ENCODE measurements at places on chromosomes 2 and 18. TPM values are rescaled to one million over a fixed set of nuclear protein-coding genes. Genes with fewer than 3 reads are reported as not detected.

C2orf15 gene
- 10.6 TPM for polyA plus RNA-seq

TSPYL6 gene
- polyA plus RNA-seq = 0.13 TPM

AKAIN1 gene
- polyA plus RNA-seq = not detected

LOXL3 gene
- polyA plus RNA-seq = 11.1 TPM

SKA1 gene
- polyA plus RNA-seq = 5.8 TPM

DNA sequence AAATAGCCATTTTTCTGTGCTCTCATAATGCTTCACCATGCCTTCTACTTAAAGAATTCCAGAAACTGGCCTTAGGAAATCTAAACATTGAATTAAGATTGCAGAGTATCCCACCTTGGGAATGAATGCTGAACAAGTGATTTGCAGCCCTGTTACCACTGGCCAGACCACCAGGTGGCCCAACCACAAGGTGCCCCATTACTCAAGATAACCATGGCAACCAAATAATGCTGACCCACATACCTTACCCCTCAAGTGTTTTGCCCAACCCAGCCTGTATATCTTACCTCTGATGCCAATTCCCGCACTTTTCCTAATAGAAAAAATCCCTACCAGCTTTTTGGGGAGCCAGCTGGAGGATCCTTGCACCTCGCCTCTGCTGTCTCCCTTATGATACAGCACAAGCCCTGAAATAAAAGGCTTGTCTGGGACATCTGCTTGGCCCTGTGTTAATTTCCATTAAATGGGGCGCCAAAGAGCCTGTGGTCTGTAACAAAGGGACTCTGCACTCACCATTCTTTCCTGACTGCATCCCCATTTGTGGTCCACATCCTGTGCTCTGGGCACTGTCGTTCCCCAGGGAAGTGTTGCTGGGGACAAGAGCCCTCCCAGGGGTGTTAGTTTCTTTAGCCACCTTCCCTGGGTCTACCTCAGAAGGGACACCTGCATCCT lies 17.3 kb upstream of the KCNF1 start:
- no peak for DNase-seq

DNA sequence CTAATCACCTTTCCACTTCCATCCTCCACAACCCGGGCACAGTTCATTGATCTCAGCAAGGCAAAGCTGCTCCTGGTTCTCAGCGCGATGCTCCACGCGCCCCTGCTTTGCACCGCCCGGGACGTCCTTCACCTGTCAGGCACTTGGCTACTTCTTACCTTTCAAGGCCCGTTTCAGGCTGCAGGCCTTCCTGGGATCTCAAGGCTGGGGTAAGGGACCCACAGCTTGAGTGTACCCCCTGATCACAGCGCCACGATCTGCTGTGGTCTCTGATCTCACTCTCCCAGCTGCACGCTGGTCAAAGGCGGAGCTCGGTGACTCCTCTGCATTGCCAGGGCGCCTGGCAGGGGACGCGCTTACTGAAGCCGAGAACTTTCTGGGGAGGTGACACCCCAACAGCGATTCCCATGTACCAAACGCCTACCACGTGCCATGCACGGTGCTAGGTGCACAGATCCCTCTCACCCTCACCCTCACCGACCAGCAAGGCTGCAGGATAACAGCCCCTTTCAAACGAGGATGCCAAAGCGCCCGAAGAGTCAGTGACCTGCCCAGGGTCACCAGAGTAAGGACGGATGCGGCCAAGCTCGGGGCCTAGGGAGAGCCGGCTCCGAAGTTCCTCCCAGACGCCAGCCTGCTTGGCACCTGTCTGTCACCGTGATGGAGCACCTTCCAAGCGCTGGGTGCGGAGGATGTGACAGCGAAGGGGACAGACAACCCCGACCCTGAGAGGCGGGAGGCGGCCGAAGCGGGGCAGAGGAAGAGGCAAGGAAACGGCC lies 818 bp downstream of the ITGB1BP1 start:
- no peak for DNase-seq

DNA sequence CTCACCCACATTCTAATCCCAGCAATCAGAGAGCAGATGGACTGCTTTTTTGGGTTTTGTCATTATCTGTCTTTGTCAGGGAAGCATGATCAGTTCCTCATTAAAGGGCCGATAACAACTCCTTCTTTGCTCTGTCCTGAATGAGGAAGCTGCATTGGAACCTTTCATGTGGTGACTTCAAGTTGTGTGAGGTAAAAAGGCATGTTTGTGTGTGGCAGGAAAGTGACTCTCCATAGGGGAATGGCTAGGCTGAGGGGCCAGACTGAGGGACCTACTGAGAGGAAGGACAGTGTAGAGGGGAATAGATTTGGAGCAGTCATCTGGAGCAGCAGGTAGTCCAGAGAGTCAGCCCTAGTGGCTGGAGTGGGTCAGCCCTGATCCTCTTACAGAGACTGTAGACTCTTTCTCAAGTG lies 23.6 kb upstream of the LRRTM1 start:
- DNase-seq = no peak

DNA sequence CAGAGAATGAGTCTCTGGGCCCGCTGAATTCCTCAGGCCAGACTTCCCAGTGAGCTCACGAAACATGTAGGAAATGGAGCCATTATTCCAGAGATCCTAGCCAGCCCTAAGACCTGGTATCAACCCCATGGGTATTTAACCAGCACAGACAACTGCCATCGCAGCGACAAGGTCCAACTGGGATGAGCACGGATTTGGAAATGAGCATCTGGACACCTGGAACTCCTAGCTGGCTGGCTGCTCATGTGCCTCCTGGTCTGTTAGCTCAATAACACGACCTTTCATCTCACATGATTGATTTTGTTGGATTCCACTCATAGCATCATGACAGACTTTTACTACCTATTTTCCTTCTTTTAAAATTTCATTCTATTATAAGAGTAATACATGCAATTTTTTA lies 51.0 kb downstream of the POU3F3 start:
- DNase-seq = no peak

- no peak for DNase-seq
These were observed 26.0 kb downstream of the CROCC2 start for GRCh38 chr2:240932001-240932723.

DNA sequence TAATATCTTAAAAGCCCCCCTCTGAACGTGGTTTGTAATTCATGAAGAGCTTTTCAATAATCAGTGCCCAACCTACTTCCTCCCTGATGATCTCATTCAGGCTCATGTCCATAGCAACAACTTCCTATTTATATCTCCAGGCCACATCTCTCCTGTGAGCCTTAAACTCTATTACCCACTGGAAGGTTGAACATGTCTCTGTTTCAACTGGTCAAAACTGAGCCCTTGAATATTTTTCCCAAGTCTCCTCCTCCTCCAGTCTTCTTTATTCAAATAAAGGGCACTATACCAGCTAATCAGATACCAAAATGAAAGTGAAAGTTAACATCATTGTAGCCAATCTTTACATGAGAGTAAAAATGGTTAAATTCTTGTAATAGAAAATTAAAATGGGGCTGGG lies 63.7 kb upstream of the ITGA4 start:
- DNase-seq = no peak

DNA sequence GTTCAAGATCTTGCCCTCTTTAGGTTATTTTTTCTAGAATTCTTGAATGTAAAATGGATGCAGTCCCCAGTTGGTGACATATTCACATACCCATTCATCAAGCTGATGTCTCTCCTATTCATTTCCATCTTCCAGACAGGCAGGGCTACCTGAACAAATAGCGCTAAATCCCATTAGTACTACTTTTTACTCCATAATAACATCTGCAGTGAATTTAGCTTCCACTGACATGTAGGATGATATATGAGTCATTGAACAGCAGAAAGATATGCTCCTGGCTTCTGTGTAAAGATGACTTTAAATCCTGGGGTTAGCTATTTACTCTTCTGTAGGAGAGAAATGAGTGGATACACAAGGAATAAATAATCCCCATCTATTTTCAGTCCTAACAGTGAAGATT lies 194.7 kb downstream of the RND3 start:
- no peak for DNase-seq

DNA sequence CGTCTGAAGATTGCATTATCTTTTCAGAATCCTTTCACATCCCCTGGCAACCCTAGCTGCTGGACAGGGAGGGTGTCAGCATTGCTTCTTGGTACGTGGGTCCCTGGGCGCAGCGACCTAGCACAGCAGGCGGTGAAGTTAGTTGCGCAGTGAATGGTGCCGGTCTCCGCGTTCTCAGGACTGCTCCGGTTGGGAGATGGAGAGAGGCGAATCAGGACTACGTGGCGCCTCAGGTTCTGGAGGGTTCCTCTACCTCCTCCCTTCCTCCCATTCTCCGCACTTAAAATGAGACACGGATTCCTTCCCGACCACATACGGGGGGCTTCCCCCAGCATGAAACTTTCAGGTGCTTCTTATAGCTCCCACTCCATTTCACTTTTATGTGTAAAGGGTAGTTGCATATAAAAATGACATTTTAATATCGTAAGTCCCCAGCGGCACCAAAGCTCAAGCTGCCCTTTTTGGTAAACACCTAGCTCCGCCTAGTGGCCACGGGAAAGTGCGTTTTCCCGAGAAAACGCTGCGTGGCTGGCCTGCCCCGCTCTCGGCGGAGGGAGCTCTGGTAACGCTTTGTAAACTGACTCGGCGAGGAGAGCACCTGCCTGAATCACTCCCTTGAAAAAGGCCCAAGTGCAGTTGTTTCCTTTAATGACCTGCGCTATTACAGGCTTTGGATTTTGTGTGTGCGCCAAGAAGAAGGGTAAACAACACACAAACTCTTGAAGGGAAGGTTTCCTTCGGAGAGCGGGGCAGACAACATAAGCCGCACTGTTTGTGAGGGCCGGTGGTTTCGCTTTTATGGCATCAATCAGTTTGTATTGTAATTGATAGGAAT lies 32.9 kb upstream of the INHBB start:
- DNase-seq = peak; percentile 64

DNA sequence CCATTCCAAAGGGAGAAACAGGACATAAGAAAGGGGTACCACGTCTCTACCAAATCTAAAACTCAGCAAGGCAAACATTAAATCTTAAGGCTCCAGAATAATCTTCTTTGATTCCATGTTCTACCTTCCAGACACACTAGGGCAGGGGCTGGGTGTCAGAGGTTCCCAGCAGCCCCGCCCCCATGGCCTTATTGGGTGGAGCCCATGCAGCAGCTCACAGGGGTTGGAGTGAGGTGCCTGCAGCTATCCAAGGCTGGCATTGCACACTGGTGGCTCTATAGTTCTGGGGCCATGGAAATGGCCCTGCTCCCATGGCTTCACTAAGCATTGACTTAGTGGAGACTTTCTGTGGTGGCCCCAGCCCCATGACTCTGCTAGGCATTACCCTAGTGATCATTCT lies 14.9 kb upstream of the OSR1 start:
- no peak for DNase-seq

- no peak for DNase-seq
These were observed 146.4 kb downstream of the FTCDNL1 start for GRCh38 chr2:199704358-199705238.
